ENCODE measurements at places on chromosomes 2 and 18.

DNA sequence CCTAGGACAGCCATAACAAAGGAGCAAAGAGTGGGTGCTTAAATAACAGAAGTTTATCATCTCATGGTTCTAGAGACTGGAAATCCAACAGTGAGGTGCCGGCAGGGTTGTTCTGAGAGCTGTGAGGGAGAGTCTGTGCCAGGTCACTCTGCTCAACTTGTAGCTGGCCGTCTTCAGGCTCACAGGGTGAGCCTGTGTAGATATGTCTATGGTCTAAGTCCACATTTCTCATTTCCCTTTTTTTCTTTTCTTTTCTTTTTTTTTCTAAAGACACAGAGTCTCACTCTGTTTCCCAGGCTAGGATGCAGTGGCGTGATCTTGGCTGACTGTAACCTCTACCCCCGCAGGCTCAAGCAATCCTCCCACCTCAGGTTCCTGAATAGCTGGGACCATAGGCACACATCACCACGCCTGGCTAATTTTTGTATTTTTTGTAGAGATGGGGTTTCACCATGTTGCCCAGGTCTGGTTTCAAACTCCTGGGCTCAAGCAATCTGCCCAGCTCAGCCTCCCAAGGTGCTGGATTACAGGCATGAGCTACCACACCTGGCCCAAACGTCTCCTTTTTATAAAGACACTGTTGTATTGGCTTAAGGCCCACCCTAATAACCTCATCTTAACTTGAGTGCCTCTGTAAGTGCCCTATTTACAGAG is 142.2 kb downstream of the SP3 start:
- DNase-seq, result no peak

GRCh38 chr2:98408155-98408554 is 36.5 kb upstream of the INPP4A start:
- DNase-seq, result no peak

DNA sequence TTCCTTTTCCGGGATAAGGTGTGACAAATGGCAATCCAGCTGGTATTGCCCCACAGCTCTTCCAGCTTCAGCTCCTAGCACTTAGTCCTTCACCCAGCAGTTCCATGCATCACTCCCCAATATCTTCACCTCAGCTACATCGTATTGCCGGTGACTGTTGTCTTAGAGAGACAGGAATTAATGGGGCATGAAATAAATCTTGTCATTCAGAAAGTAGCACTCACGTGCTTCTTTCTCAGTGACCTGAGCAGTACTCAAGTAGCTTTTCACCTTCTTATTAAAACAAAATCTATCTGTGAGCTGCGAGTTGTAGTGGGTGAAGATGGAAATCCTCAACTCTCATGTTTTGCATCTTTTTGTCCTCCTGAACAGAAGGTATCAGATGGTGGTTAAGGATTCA is 72.8 kb downstream of the PTH2R start:
- no peak for DNase-seq

DNA sequence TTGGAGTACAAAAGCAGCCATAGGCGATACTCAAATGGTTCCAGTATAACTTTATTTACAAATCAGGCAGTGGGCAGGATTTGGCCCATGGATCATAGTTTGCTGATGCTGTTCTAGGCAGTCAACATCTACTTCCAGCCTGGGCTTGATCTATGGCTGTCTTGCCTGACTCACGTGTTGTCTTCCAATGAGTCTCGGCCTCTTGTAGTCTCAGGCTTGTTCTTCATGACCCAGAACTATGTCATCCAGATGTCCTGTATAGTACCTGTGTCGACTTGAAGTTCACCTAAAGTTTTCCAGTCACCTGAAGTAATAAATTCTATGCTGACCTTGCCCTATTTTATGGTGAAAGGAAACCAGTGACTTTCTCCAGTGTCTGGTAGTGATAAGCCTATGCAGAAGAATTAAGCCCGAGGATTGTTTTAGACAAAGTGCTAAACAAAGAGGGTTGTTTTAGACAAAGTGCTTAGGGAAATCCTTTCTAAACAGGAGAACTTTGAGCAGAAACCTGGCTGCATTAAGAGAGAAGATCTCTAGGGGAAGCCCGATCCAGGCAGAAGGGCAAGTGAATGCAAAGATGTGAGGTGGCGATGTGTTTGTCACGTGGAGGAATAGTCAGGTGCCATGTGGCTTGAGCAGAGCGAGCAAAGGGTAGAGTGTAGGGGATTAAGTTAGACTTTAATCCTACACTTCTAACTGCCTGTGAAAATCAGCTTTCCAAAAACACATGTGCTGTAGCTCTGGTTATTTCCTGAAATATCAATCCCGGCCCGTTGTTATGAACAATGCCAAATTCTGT is 8.5 kb upstream of the THNSL2 start:
- no peak for DNase-seq

GRCh38 chr2:152411154-152411553 is 76.2 kb downstream of the FMNL2 start:
- DNase-seq, result no peak

GRCh38 chr2:22238967-22239366 is 1115.2 kb downstream of the TDRD15 start:
- DNase-seq, result no peak

All from HT-29 (cell line).